ENCODE measurements at places on chromosomes 16 and 17.

DNA sequence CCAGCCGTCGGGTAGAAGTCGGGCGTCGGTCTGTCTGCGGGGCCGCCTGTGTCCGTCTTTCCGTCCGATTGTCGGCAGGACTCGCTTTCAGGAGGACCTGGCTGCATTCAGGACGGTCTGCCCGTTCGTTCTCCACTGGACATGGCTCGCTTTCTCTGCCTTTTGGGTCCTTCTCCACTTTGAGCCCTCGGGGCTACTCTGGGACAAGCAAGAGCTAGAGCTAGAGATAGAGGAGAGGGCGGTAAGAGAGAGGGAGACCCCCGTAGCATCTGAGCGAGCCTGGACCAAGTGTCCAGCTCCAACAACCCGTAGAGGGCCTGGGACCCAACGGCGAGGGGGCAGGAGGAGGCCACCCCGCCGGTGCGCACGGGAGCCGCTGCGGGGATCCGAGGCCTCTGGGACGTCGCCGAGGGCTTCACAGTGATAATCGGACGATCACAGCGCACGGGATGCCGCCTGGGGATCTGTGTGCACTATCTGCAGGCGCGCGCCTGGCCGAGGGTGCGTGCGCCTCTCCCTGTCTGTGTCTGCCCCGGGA, 4.5 kb downstream of the TBX4 start:
- no peak for DNase-seq

GRCh38 chr16:31223044-31223443, 6.1 kb upstream of the PYDC1 start:
- DNase-seq, result no peak

GRCh38 chr16:58755989-58756649, 22.0 kb upstream of the GOT2 start:
- peak; percentile 76 for DNase-seq

GRCh38 chr16:47230296-47230695, 86.6 kb upstream of the NETO2 start:
- DNase-seq, result no peak

- DNase-seq, result no peak
Observed at GRCh38 chr16:51290442-51291285, 139.6 kb upstream of the SALL1 start.

DNA sequence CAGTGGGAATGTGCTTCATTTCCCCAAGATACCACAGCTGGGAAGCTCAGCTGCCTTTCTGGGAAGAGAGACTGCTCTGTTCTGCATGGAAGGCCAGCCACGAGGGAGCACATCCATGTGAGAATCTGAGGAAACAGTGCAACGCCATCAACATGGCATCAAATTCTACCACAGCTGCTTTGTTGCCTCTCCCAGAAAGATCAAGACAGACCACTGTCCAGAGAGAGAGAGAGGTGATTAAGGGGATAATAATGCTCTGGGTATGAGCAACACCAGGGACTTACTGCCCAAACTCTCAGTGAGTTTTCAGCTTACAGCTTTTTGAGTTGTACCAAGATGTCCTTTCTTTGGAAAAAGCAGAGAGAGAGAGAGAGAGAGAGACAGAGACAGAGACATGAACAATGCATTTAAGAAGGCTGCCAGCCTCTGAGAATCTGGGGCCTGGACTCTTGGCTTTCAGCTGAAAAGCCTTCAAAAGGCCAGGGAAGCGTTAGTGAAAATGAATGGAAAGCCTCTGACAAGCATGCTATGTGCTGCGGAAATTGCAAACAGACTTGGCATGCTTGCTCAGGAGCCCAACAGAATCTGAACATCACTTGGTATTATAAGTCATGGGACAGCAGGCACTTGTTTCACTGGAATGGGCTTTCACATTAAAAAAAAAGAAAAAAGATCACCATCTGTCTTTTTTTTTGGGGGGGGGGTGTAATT, 223.1 kb downstream of the MAP2K6 start:
- DNase-seq, result no peak

Data from transverse colon (tissue), 4 donors.